ENCODE measurements at places on chromosomes 13 and 19.
A peak's percentile ranks its signal among the peaks of the same experiment; 100 is the strongest.

GRCh38 chr19:2327773-2328400 lies 499 bp downstream of the LSM7 start:
- DNase-seq = peak; percentile 67

GRCh38 chr13:33757713-33758112 lies 60.2 kb upstream of the RFC3 start:
- no peak for DNase-seq

- DNase-seq = no peak
These were observed 125.4 kb downstream of the FGF14 start for GRCh38 chr13:102276404-102276803.

DNA sequence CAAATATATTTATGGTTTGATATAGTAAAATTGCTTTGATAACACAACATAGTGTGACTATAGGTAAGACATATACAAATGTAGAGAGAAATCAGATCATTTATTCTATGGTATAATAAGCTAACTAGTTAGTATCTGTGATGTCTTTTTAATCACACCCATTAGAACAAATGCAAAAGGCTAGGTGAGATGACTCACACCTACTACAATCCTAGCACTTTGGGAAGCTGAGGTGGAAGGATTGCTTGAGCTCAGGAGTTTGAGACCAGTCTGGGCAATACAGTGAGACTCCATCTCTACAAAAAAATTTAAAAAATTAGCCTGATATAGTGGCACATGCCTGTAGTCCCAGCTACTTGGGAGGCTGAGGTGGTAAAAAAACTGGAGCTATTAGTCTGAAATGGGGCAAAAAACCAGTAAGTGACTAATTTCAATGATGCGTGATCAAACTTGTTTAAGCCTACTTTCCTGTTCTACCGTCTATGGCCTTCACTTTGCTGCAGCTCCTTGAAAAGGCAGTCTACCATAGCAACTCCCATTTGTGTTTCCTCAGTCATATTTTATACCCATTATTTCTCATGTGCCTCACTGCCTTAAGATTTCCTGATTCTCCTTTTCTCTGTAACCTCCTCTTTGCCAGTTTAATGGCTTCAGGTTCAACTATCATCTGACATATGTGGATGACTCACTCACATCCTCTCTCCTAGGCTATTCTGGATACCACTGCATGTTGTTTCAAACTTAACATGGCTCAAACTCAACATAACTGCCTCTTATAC lies 12.5 kb downstream of the ALG5 start:
- DNase-seq = no peak

GRCh38 chr13:54124700-54125099 lies 1096.1 kb downstream of the OLFM4 start:
- DNase-seq = no peak

DNA sequence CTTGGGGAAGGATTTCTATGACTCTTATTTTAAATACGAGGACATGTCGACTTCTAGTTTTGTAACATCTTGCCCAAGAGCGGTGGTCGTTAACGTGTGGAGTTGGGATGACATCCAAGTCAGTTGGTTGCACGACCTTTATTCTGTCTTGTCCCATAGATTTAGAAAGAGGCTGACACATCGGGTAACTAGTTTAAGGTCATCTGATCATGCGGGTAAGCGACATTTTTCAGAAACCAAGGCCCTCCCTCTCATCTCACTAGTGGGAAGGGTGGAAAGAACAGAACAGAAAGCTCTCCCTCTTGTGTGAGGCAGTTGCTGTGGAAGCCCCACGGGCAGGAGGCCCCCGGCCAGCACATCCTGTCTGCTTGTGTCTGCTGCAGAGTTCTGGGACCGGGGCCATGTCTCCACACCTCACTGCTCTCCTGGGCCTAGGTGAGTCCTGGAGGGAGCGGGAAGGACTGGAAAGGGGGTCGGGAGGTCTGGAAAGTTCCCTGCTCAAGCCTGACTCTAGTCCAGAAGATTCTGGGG lies at the start of gene LAIR2:
TSS of gene LAIR2 (plus strand) at position 314 of the 531 bp plus-strand sequence. CDS start at position 402, 88 bp downstream.
- no peak for DNase-seq

DNA sequence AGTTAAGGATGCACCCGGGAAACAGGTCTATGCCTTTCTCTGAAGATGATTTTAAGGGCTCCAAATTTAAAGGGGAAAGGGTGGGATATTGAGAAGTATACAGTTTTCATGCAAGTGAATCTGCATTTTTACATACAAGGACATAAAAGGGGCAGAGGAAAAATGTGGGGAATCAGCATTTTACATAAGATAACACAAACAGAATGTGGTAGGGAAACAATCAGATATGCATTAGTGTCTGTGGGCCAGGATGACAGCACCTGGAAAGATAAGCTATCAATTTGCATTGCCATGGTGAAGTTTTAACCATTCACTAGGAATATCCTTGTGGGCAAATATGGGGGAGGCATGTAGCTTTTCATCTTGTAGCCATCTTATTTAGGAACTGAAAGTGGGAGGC lies 24.1 kb downstream of the IGFL3 start:
- no peak for DNase-seq

- DNase-seq = peak; percentile 70
These were observed 5.4 kb downstream of the RNU6-9 start for GRCh38 chr19:898663-899062.

- DNase-seq = no peak
These were observed 2.4 kb downstream of the IL27RA start for GRCh38 chr19:14033946-14034345.

- no peak for DNase-seq
These were observed 33.1 kb downstream of the CAPN12 start for GRCh38 chr19:38710928-38711725.

DNA sequence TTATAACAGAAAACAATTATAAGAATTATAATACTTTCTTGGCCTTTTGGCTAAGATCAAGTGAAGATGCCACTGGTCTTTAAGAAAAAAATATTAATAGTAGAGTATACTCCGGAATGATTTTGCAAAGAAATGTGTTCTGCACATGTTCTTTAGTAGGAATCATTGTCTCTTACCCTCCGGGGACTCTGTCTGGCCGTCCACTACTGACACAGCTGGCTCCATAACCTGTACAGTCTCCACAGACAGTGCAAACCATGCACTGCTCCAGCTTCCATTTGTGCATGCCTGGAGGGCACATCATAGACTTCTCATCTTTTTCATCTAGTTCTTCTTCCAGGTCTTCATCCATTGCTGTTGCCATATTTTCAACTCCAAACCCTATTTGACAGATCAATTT lies 75.9 kb downstream of the MYCBP2 start:
- no peak for DNase-seq

- DNase-seq = no peak
These were observed 1.2 kb upstream of the KCNA7 start for GRCh38 chr19:49073514-49074378.

DNA sequence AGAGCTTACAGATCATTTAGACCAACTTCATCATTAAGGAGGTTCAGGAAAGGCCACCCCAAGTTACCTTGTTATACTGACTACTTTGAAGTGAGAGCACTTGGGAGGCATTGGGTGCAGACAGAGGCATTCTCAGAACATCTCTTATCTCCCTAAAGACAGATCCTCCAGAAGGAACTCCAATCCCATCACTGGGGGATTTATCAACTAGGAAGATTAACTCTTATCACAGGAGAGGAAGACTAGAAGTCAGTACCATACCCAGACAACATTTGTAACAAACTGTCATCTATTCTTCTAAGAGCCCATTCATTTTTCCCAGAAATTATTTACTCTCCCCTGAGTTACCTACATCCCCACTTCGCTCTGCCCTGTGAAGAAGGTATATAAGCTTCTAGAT lies 5.8 kb upstream of the RFXAP start:
- no peak for DNase-seq

GRCh38 chr13:112641456-112642089 lies 48.3 kb upstream of the ATP11A start:
- no peak for DNase-seq

- DNase-seq = no peak
These were observed 38.7 kb downstream of the KATNAL1 start for GRCh38 chr13:30268673-30269072.

DNA sequence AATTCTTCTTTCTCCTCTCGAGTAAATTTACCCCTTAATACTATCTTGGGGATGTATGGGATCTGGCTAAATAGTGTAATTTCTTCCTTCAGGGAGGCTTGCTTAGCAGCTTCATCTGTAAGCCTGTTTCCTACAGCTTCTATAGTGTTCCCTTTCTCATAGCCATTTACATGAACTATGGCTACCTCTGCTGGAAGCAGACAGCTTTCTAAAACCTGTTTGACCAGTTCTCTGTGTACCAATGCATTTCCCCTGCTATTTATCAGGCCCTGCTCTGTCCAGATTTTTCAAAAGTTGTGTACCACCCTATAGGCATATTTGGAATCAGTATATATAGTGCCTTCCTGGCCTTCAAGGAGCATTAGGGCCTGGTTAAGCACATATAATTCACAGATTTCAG lies 113.6 kb upstream of the PCDH9 start:
- DNase-seq = no peak

DNA sequence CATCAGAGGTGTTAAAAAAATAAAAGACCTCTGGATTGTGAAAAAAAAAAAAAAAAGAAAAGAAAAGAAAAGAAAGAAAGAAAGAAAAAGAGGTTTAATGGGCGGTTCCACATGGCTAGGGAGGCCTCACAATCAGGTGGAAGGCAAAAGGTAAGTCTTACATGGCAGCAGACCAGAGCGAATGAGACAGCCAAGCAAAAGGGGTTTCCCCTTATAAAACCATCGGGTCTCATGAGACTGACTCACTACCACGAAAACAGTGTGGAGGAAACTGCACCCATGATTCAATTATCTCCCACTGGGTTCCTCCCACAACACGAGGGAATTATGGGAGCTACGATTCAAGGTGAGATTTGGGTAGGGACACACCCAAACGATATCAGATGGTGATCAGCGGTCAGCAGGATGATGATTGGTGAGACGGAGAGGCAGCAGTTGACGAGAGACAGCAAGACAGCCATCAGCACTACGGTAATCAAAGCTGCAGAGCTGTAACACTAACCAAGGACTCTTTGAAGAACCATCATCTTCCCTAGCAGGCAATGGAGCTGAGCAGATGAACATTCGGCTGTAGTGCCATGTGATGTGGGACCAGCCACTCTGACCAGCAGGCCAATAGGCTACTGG lies 3.9 kb upstream of the CD209 start:
- DNase-seq = no peak

DNA sequence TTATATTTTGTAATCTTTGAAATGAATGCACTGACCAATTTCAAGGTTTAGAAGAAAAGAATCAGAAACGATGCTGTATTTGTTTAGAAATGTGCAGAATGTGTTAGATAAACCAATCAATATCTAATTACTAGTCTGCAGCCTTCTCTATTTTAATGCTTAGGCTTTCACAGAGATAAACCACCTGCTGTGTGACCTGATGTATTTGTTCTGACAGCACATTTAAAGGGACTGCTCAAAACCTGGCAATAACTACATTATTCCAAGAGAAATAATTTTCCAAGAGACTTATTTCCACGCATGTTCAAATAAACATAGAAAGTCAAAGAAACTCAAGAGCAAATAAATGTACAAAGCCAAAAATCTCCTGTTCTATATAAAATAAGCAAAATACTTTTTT lies 641.6 kb upstream of the PCDH20 start:
- DNase-seq = no peak

GRCh38 chr13:99419591-99420243 lies 81.6 kb upstream of the TM9SF2 start:
- no peak for DNase-seq

DNA sequence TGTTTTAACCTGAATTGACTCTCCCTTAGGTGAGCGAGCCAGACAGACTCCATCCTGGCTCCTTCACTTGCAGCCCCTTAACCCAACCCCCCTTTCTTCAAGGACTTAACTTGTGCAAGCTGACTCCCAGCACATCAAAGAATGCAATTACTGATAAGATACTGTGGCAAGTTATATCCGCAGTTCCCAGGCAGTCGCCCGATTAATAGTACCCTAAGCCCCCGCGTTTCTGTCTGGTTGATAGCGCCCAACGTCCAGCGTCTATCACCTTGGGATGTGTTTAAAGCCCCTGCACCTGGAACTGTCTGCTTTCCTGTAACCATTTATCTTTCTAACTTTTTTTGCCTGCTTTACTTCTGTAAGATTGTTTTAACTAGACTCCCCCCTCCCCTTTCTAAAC lies 6.2 kb downstream of the HSD17B14 start:
- no peak for DNase-seq

DNA sequence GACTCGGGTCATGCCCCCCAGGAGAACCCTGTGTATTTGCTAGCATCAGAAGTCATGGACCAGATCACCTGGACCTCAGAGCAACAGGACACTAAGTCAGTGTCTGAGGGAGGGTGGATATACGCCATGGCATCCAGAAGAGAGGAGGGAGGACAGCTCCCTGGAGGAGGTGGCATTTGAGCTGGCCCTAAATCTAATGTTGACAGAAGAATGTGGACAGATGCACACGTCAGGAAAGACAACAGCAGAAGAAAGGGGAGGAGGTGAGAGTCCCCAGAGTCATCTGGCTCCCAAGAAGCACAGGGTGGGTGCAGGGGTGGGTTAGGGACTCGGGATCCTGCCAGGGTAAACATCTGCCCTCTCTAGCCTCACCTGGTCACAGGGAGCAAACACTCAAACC lies 24.5 kb upstream of the CCNE1 start:
- DNase-seq = no peak

DNA sequence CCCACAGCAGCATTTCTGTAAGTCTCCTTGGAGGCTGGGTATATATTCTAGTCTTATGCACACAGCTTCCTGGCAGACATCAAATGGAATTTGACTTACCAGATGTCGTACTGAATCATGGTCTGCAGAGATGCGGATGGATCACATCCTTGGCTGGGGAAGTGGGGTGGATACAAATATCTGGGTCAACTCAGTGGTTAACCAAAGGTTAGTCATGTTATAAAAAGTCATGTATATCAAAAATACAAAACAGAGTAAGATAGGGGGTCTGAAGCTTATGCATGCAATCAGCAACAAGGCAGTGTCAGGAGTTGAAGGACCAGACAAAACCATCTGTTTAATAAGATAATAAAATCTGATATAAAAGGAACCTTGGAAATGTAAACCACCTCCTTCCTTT lies 61.9 kb downstream of the WASF3 start:
- no peak for DNase-seq

- DNase-seq = no peak
These were observed 5.3 kb upstream of the SLC35E1 start for GRCh38 chr19:16577531-16577985.

DNA sequence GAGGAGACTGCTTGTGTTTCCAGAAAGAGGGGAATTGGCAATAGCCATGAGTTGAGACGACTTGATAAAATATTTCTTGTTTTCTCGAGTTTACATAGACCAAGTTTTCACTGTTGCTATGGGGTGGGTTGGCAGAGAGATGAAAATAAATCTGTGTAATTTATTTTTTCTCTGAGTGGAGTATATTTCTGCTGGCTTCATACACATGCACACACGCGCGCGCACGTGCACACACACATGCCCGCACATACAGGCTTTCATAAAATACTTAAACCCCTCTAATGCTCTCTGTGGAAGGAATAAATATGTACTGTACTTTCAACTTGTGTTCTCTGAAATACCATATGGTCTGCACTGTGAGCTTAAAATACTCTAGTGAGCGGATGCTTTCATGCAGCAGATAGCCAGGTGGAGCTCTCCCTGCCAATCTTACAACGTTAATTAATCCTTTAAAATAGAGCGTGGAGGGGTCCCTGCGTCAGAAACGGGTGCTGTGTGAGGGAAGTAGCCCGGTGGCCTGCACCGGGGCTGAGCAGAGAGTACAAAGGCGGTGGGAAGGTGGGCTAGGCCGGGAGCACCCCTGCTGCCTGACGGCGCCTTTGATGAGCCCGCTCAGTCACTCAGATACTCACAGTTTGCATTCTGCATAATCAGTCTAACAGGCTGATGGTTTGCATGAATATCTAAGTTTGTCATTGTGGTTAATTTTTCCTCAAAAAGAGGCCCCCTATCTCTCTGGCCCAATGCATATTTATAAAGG lies 44.1 kb downstream of the CCNE1 start:
- no peak for DNase-seq

- no peak for DNase-seq
These were observed 772 bp downstream of the PARP4 start for GRCh38 chr13:24511816-24512196.
